ENCODE measurements at places on chromosomes 11 and 22. TPM values are rescaled to one million over a fixed set of nuclear protein-coding genes. Genes with fewer than 3 reads are reported as not detected.

Gene C11orf86
- polyA plus RNA-seq = not detected

Gene SSTR3
- polyA plus RNA-seq = 0.75 TPM

Gene MS4A12
- polyA plus RNA-seq = not detected

Gene TIMP3
- 121 TPM for polyA plus RNA-seq

Gene MYRF
- 23.1 TPM for polyA plus RNA-seq

Gene RTN4RL2
- 2.5 TPM for polyA plus RNA-seq

Gene CEP126
- 6.7 TPM for polyA plus RNA-seq

Gene RAD9A
- polyA plus RNA-seq = 29.6 TPM

DNA sequence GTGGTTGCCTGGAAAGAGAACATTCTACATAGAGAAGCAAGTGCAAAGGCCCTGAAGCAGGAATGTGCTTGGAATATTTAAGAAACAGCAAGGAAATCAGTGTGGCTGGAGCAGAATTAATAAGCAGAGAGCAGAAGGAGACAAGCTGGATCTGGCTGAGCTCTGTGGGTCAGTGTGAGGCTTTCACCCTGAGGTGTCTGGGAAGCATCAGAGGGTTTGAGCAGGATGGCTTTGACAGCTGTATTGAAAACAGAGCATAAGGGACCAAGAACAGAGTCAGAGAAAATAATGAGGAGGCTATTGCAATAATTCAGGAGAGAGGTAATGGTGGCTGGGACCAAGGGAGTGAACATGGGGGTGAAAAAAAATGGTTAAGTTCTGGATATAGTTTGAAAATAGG is 199.6 kb downstream of the NXPE2 start:
- no peak for DNase-seq

GRCh38 chr11:67006029-67006884 is 16.7 kb upstream of the SYT12 start:
- no peak for DNase-seq

GRCh38 chr11:10415817-10416392 is 39.2 kb upstream of the AMPD3 start:
- no peak for DNase-seq

DNA sequence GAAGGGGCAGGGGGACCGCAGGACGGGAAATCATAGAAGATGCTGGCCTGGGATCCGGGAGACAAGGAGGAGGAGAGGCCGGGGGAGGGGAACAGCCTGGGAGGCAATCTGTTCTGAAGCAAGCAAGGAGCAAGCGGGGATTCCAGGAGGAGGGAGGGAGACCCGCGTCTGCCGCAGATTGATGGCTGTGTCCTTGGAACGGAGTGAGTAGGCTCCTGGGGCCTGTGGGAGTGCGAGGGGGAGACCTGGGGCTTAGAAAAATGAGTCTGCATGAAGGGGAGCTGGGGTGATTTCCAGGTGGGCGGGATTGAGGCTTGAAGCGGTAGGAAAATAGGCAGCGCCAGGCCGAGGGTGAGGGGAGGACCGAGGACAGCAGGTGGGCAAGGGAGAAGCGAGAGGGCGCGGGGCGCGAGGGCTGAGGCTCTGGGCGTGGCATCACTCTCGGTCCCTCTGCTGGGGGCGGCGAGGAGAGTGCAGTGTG is 1.6 kb upstream of the LRRC55 start:
- DNase-seq = no peak

- DNase-seq = no peak
Measured at GRCh38 chr22:32446321-32446720, 17.9 kb downstream of the BPIFC start.

DNA sequence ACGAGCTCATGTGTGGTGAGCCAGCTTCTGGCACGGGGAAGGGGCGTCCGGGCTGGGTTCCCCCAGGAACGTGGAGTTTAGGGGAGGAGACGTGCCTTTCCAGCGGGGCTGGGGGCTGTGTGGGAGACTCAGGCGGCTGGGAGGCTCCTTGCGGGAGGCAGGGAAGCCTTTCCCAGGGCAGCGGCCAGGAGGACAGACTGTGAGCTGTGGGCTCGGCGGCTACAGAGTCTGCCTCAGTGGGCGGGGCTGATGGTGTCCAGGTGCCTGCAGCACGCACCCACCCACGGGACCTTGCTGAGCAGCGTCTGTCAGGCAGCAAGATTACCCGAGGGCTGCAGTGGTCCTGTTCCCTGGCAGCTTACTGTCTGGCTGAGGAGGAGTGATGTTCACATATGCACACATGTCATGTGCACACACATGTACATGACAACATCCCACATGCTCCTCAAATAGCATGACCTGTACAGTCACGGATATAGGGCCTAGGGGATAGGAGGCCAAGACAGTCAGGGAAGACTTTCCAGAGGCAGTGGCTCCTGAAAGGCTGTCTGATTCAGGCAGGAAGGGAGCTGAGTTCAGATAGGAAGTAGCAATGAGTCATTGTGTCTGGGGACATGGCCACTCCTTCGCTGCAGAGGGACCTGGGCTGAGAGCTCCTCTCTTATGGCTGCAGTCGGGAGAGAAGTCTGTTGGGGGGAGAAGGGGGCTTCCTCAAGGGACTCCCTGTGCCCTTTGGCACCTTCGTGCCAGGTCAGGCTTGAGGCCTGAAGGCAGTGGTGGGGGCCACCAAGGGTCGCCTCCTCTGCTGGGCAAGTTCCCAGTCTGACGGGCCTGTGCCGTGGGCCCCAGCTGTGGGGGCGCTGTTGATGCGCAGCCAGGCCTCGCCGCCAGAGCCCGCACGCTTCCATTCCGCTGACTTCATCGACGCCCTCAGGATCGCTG is 23.3 kb upstream of the PPP6R3 start:
- no peak for DNase-seq

DNA sequence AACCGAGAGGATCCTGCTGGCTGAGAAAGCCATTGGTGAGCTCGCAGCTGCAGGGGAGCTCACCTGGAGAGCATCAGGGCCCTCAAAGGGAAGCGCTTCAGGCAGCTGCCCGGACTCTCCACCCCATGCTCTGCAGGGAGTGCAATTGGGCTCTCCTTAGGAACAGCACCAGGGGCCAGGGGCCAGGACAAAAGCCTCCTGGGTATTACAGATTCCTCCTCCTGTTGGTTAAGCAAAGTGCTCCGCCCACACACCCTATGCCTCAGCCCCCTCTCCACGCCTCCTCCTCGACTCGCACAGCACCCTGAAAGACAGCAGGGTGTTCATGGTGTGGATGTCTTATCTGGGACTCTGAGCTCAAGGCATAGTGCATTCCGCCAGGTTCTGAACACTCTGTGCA is 139.9 kb downstream of the SHANK2 start:
- no peak for DNase-seq

DNA sequence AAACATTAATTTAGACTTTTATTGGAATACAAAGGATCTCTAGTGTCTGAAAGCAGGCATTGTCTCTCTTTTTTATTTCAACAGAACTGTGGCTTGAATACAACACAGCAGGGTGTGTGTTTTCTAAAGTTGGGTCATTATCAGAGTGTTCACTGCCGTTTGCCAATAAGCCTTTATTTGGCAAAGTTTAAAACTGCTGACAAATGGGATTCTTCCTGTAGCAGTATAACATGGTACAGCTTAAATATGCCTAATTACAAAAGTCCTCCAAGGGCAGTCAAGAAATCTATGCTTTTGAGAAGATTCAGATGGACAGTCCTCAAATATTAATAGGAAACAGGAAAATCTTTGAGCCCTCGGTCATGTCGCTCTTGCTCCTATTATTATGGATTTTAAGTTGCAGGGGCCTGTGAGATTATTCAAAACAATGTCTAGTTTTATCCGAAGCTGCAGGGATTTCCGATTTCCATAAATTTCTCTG is 199.9 kb downstream of the MAML2 start:
- no peak for DNase-seq

GRCh38 chr22:43995057-43995685 is 28.9 kb upstream of the PARVB start:
- DNase-seq = no peak

GRCh38 chr11:72981971-72982685 is 160.0 kb downstream of the FCHSD2 start:
- DNase-seq = no peak

DNA sequence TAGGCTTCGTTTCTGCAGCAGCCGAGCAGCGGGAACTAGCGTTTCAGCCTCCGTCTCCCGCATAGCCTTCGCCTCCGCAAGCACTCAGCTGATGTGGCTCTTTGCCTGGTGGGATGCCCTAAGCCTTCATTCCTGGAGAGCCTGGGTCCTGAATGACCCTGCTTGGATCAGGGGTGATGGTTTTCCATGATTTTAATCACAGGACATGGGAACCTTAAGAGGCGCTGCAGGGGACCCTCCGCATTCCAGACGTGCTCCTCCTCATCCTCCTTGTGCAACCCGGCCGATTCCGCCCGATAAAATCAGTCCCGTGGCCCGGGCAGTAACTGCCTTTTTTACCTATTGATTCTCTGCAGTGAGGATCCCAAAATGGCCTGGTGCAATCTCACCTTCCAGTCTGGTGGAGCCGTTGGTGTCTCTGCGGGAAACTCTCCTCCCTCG is 8.2 kb downstream of the C11orf21 start:
- no peak for DNase-seq

DNA sequence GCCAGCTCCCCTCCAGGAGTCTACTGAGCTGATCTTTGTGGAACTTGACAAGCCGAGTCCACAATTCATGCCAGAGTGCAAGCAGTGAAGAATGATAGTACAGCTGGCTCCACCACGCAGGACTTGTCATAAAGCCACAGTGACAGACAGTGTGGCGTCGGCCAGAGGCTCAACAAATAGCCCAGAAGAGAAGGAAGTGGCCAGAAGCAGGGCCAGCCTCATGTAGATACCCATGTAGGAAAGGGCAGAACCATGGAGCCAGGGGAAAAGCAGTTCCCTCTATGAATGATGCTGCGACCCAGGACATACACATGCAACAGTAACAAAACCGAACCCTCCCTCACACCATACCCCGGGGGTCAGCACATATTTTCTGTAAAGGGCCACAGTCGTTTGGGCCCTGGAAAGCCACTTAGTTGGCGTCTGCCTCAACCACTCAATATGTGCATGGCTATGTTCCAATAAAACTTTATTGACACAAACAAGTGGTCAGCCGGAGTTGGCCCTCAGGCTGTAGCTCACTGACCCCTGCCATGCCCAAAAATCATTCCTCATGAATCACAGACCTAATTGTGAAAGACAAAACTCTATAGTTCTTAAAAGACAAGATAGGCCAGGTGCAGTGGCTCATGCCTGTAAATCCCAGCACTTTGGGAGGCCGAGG is 161.4 kb downstream of the BRD1 start:
- DNase-seq = no peak
